SW 1271 (cell line): ENCODE measurements at places on chromosomes 4 and X.
A peak's percentile ranks its signal among the peaks of the same experiment; 100 is the strongest.

DNA sequence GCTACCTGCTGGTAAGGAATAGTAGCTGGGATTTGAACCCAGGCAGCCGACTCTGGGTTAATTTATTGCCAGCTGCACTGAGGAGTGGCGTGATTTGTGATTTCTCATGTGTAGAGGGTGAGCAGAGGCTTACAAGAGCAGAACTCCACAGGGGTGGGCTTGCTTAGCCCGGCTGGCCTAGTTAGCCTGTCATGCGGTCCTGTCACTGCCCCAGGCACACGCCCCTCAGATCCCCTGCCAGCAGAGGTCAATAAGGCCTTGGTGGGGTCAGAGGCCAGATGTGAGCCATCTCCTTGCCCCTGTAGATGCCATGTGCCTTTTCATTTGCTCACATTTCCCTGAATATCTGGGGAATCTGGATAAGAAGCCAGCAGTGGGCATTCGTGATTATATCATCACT lies 13.4 kb downstream of the NSDHL start:
- DNase-seq: no peak

DNA sequence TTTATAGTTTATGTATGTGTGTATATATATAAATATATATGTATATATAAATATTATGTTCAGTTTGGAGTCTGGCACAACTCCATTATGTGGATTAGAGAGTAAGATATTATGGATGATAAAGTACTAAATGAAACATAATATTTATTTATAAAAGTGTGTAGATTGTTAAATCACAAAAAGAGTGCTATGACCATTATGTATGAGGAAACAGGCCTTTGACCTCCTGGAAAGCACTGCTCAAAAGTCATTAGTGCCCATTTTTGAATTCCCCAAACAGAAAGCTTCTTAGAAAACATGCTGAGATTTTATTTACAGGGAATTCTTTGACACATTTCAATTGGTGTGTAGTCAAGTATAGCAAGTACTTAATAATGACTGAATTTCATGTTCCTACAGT lies 391.2 kb downstream of the UNC5C start:
- DNase-seq: no peak

GRCh38 chr4:53313510-53313909 lies 52.4 kb downstream of the SCFD2 start:
- DNase-seq: peak; percentile 9

- DNase-seq: no peak
Observed at GRCh38 chr4:178554352-178554751, 1112.1 kb upstream of the AGA start.

DNA sequence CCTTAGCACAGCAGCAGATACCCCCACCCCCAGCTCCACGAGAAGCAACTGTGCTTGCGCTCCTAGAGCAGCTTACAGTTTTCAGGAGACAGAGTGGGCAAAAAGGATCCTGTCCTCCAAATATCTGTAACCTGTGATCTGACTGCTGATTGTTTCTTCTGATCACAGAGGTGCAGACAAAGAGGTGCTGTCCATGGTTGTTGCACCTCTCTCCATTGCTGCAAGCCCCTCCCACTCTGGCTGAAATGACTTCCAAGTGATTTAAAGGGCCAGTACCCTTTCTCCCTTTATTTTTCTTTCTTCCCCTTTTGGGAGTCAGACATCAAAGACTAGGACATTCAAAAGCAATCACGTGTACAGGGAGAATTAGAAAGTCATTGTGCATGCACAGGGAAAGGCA lies 205.3 kb upstream of the GEMIN8 start:
- no peak for DNase-seq

DNA sequence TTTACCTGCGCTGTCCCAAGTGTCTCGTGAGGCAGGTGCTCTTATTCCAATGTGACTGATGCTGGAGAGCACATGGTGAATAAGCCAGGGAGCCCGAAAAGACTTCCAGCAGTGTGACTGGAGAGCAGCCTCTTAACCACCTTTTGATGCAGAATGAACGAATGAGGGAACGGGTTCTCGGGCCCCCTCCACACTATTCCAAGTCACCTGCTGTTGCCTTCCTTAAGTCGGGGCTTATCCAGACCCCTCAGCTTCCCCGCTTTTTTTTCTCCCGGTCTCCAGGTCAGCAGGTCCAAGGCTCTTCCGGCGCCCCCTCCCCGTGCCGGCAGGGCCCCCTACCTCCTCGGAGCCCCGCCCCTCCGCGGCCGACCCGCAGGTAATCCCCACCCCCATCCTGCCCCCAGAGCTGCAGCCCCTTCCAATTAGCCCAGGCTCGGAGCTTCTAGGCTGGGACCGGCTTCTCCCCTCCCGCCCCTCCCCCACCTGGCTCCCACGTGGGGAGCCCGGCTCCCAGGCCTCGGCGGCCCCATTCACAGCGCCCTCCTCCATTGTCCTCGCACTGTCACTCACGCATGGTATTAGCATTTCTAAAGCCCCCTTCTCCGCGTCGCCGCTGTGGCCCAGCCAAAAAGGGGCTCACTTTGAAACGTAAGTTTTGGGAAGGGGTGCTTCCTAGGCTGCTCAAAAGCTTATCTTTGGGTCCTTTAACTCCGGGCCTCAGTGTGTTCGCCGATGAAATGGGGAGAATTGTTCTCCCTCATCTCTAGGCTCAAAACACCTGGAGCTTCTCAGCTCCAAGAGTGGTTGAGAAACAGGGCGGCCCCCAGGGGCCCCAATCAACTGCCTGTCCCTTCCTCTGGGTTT lies 56.2 kb upstream of the PJA1 start:
- no peak for DNase-seq

GRCh38 chr4:128393101-128393704 lies 105.6 kb upstream of the PGRMC2 start:
- no peak for DNase-seq

DNA sequence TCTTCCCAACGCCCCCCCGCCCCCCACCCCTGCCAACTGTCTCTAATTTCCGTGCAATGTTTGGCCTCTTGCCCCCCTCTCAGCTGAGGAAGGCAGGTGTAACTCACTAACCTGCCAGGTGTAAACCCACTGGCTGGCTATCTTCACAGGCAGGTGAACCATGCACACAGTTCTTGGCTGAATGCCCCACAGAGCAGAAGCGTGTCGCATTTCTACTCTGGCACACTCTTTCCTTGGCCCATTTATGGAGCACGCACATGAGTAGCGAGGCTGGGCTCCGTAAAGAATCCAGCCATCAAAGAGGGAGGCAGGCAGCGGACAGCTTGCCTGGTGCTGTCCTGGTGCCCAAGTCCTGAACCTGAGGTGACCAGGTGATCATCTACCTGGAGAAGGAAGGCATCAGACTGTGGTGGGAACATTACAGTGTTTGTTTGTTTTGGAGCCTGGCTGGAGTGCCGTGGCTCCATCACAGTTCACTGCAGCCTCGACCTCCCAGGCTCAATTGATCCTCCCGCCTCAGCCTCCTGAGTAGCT lies 39.2 kb upstream of the CRMP1 start:
- no peak for DNase-seq

DNA sequence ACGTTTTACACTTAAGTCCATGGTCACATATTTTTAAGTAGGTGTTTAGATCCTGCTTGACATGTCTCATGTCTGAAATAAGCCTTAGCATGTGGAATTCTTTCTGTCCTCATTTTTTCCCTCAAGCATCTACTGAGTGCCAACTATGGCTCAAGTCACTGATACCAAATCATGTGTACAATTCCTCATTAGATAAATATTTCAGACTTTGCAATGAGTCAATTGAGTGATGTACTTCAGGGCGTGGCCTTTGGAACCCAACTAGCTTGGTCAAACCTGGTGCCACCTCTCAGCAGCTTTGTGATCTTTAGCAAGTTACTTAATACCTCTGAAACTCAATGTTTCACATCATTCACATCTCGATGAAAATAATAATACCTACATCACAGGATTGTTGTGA lies 12.6 kb upstream of the JADE1 start:
- DNase-seq: no peak

DNA sequence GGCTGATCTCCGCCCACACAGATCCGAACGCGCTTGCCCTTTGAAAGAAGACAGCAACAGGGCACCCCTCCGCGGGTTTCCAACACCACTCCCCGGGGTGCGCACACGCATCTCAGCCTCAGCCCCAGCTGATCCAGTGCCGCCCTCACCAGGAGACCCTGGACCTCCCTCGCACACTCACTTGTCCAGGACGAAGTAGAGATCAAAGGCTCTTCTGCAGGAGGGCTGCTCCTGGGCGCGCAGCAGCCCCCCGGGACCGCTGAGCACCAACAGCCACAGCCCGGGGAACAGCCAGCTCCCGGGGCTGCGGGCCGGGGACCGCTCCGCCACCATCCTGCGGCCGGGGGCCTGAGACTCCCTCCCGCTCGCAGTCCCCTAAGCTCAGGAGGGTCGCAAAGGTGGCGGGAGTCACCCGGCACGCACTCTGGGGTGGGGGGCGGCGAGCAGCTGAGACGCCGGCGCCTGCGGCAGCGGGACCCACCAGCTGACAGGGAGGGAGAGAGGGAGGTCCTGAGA lies 743 bp downstream of the ANTXR2 start:
- no peak for DNase-seq

DNA sequence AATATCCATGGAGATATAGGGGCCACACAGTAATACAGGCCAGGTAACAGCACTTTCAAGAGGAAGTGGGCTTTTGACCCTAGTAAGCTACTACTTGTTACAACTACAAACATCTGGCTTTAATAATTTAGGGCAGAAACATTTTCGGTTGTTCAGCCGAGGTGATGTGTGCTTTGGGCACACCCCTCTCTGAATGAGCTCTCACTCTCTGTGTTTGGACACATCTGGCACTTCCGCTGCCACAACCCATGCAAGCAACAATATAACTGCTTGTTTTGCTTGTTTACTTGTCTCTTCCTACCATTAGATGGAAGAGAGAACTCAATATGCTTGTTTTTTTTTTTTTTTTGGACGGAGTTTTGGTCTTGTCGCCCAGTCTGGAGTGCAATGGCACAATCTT lies 277.2 kb downstream of the HS3ST1 start:
- DNase-seq: no peak

- no peak for DNase-seq
Observed at GRCh38 chr4:112513971-112514646, 1.9 kb downstream of the NEUROG2 start.

DNA sequence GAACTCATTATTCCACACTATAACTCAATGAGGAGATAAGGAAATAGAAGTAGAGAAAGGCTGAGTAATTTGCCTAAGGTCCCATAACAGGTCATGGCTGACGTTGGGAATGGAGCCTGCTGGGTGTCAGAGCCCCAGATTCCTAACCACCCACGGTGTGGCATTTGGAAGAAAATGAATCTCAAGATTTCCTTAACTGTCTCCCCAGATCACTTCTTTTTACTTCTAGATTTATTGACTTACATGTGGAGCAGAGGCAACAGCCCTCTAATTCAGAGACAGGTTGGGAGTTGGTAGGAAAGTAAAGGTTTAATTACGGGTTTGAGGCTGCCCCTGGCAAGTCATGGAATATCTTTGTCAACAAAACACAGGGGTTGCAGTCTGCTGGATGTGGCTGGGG lies 134.0 kb downstream of the ARHGAP10 start:
- DNase-seq: no peak

GRCh38 chr4:41327770-41328169 lies 71.0 kb downstream of the UCHL1 start:
- DNase-seq: no peak

GRCh38 chr4:98509721-98510120 lies 148.7 kb downstream of the TSPAN5 start:
- no peak for DNase-seq

- DNase-seq: no peak
Observed at GRCh38 chr4:55617587-55618197, 18.4 kb downstream of the NMU start.

- no peak for DNase-seq
Observed at GRCh38 chr4:155602351-155603140, 64.1 kb upstream of the GUCY1A1 start.

GRCh38 chr4:120691106-120691505 lies 231.4 kb downstream of the PRDM5 start:
- DNase-seq: no peak

- DNase-seq: no peak
Observed at GRCh38 chr4:60042941-60043340, 1157.2 kb upstream of the ADGRL3 start.

- DNase-seq: peak; percentile 15
Observed at GRCh38 chr4:25160714-25161592, 704 bp upstream of the SEPSECS start.

- no peak for DNase-seq
Observed at GRCh38 chr4:105145156-105145902, 1.3 kb upstream of the TET2 start.
